ENCODE measurements at places on chromosomes 4 and X.

DNA sequence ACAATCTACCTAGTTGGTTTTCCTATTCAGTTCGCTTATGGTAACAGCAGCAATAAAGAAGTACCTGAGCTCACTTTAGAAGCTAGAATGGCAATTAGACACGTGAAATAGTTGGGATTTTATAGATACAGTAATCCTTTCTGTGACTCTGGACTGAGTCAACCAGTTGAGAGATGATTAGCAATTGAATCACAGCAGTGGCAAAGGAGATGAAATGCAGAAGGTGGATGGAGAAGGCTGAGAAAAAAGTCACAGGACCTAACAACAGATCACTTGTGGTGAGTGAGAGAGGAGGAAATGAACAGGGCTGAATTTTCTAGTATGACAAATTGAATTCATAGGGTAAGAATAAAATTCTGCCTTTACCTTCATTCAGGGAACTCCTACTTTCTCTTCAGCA lies 197.1 kb upstream of the MAGEB18 start:
- no peak for DNase-seq

DNA sequence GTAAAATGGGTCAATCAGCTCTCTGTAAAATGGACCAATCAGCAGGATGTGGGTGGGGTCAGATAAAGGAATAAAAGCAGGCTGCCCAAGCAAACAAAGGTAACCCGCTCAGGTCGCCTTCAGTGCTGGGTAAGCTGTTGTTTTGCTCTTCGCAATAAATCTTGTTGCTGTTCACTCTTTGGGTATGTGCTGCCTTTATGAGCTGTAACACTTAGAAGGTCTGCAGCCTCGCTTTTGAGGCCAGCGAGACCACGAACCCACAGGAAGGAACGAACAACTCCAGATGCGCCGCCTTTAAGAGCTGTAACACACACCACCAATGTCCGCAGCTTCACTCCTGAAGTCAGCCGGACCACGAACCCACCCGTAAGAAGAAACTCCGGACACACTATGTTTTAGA lies 11.5 kb upstream of the CAMK2D start:
- no peak for DNase-seq

DNA sequence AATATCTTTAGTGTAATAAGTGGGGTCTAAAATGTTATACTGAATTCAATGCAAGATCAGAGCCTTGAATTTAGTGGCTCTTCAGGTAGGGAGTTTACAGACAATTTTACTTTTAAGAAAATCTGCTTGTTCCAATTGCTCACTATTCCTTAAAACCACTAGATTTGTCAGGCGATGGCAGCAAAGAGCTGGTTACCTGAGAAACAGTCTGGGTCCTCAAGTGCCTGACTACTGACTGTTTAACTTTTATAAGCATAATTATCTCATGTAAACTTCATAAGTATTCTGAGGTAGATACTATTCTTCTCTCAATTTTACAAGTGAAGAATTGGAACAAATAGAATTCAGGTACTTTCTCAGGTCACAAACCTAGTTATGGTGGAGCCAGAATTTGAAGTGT lies 84.3 kb downstream of the RRAGB start:
- no peak for DNase-seq

DNA sequence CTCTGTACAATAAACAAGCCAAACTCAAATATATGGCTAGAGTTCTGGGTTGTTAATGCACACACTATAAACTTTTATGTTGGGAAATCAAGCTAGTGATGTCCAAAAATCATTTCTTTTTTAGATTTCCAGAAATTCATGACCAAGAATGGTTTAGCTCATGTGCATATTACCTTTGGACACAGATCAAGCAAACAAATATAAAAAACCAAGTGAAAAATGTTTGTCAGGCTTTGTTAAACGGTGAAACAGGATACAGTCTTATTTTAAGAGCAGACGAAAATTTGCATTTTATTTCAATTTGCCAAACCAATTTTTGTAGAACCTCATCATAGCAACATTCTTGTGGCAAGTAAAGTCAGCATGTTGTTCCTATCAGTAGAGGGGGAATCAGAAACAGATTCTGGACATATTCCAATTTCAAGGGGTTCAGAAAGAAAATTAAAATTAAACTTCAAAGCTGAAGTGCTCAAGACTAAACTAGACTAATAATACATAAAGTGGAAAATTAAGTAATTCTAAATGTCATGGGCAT lies 413.6 kb downstream of the TRIML1 start:
- DNase-seq, result no peak

GRCh38 chr4:130044788-130045531 lies 949.0 kb downstream of the C4orf33 start:
- DNase-seq, result no peak

DNA sequence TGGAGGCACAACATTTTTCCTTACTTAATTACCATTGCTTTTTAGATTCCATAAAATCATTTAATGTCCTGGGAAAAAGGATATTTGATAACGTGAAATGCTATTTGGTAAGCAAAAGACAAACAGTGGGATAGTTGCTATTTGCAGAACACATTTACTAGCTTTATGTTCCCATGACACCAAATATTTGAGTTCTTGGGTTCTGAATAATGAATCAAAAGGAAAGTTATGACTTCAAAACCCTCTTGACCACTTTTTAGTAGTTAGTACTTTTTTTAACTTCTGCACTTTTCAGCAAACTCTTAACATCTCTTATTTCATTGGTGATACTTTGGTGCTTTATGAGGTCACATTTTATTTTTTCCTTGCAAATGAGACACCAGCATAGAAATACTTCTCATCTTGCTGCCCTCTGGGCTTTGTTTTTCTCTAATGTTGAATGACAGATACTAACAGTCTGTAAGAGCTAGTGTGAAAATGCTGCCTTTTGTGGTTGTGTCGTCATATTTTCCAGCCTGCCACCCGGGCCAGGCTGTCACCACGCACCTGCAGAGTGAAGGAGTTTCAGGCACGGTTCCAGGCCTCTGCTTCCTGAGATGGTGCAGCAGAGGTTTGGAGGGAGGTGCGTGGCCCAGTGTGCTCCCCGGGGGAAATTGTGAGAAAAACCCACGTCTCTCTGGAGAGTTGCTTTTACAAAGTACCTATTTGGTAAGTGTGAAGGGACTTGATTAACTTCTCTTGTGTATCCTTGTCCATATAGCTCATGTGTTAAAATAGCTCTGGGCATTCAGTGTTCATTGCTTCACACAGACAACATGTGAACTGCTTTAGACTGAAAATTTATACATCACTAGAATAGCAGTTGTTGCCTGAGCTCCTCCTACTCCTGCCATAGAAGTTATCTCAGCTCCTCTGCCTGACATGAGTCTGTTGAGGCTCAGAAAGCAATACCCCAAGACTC lies 34.7 kb downstream of the MSL3 start:
- DNase-seq, result no peak

DNA sequence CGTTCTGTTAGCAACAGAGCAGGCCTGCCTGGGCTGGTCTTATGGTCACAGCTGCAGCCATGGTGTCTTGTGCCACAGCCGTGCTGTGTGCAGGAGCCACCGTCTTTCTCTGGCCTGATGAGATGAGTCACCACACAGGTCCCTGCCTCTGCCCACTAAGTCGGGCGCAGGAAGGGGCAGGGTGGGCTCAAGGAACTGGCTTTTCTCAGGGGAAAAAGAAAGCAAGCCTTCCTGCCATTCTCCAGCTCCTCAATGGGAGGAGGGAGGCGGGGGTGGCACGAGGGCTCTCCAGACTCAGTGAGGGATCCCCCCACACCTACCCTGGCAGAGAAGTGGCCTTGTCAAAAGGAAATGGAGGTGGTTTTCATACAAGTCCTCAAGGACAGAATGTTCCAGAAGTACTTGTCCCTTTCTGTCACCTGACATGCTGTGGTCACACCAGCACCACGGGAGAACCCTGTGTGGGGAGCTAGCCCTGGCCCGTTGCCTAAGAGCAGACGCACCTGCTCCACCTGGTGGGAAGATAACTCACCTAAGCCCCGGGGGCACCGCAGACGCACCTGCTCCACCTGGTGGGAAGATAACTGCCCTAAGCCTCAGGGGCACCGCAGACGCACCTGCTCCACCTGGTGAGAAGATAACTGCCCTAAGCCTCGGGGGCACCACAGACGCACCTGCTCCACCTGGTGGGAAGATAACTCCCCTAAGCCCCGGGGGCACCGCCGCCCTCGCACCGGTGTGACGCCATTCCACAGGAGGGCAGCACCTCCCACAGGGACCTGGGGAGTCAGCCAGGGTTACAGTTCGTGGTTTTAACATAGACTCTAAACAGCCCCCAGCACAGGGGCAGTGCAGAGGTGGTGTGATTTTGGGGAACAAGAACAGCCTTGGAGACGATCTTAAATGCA lies 18.5 kb downstream of the UVSSA start:
- peak; percentile 55 for DNase-seq

GRCh38 chr4:17717301-17717700 lies 64.1 kb downstream of the FAM184B start:
- DNase-seq, result no peak

DNA sequence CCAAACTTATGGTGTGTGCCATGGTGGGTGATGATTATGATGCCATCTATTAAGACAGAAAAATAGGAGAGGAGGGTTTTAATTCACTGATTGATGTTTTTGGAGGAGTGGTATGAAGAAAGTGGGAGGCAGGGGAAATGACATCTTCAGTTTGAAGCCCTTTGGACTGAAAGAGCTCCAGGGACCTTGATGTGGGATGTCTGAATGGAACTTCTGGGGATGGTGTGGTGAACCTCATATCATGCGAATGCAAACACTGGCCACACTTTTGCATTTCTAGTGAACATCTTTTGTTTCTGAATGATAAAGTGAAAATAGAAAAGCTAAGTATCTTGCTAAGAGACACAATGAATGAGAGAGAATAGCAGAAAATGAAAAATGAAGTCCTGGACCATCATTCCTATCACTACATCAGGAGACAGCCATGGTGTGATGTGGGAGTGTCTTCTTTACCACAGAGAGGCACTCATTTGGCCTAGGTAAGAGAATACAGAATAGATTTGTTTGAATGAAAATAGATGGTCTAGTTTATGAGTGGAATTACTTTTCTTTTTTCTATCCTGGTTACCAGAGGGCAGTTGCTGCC lies 123.5 kb downstream of the ZNF827 start:
- no peak for DNase-seq

DNA sequence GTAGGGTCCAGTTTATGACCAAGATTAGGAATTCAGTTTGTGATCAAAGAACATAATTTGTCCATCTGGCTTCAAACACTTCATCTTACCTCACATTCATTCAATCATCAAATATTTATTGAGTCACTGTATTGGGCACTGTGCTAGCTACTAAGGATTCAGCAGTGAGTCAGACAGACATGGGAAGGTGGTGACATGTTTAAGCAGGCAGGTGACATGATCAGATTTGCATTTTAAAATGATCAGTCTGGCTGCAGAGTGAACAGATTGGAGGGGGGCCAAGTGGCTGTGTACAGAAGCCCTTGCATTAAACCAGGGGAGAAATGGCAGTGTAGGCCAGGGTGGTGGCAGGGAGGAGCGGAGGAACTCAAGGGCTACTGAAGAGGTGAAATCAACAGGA lies 25.1 kb upstream of the APLN start:
- DNase-seq, result no peak

- DNase-seq, result no peak
These were observed 499.3 kb downstream of the EPHA5 start for GRCh38 chr4:65170768-65171514.

- no peak for DNase-seq
These were observed 130.5 kb upstream of the APOOL start for GRCh38 chrX:84873176-84873575.

DNA sequence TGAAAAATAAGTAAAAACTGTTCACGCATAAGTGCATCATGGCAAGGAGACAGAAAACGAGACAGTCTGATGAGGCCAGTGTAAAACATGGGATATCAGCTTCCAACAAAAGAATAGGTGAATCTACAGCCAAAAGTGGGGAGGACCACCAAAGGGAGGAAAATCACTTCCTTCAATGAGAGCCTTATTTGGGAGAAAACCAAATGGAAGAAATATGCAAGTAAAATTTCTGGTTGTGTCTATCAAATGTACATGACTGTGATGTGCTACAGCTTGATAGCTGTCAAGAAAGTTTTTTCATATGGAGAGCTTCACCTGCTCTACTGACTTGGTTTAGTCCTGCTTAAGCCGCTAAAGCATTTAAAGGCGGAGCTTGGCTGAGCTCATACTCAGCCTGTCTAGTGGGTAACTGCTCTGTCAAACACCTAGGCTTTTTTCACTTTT lies 66.2 kb downstream of the MAGEA1 start:
- peak; percentile 13 for DNase-seq

GRCh38 chrX:97806238-97806637 lies 922.5 kb downstream of the RPA4 start:
- DNase-seq, result no peak

- DNase-seq, result no peak
These were observed 162.4 kb upstream of the IL15 start for GRCh38 chr4:141473952-141474351.

DNA sequence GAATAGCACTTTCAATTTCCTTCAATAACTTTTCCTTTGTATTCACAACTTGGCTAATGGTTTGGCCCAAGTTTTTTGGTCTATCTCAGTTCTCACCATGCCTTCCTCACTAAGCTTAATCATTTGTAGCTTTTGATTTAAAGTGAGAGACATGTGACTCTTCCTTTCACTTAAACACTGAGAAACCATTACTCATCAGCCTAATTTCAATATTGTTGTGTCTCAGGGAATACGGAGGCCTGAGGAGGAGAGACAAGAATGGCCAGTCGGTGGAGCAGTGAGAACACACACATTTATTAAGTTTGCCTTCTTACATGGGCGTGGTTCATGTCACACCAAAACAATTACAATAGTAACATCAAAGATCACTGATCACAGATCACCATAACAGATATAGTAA lies 56.7 kb downstream of the TSPAN5 start:
- DNase-seq, result no peak

GRCh38 chrX:65686236-65686635 lies 18.8 kb downstream of the MSN start:
- no peak for DNase-seq

DNA sequence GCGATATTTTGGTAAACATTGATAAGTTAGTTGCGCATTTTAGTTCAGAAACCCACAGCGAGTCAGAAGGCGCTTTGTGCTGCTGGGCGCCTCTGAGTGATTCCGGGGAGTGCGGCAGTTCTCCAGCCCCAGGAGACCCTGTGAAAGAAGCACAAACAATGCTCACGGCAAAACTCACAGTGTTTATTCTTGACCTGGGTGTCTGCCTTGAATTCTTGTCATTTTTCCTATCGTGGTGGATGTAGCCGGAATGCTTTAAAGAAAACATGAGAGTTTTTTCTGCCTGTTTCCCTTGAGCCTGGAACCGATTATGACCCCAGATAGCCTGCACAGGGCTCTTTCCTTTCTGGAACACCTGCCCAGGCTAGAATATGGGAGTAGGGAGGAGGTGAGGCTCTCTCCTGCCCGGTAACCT lies 6.7 kb downstream of the TBL1X start:
- no peak for DNase-seq

GRCh38 chr4:159766241-159766640 lies 663.4 kb downstream of the RAPGEF2 start:
- no peak for DNase-seq

- no peak for DNase-seq
These were observed 117.3 kb downstream of the SNCA start for GRCh38 chr4:89719536-89720090.

DNA sequence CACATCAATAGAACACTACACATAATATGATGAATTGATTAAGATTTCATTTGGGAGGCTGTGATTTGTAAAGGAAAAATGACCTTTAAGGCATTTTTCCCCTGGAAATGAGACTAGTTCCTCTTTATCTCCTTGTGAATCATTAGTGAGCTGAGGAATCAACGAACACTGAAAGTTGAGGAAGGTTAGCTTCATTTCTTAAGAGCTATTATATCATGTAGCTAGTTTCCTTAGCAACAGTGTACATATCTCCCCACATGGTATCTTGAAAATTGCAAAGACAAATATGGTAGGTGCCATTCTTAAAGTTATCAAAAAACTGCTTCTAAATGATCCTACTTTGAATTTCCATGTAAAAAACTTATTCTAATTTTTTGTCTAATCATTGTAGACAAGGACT lies 127.5 kb upstream of the NRK start:
- DNase-seq, result no peak

Data from WTC11 (cell line).